ENCODE measurements at places on chromosomes 16 and 17.

- DNase-seq = no peak
These were observed 32.9 kb downstream of the SYNRG start for GRCh38 chr17:37576281-37576680.

GRCh38 chr17:51372345-51373004 lies 112.1 kb downstream of the UTP18 start:
- DNase-seq = no peak

GRCh38 chr17:6915620-6916019 lies 80.2 kb upstream of the ALOX12 start:
- no peak for DNase-seq

GRCh38 chr17:745406-745805 lies 6.7 kb downstream of the GEMIN4 start:
- DNase-seq = no peak

GRCh38 chr17:19017401-19017800 lies 12.8 kb upstream of the FAM83G start:
- DNase-seq = no peak

DNA sequence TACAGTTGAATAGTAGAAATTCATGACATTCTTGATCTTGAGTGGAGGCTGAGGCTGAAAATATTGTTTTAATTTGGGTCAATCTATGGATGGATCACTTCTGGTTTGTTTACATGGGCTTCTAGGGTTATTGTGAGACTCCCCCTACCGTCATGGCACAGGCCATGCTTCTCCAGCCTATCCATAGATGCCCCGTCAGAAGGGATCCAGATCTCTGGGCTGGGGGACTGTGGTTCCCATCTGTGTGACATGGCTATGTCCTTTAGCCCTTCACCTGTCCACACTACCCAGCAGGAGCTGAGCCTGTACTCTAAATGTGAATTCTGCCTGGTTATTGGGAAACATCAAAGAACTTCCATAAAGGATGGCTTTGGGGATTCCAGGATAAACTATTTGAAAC lies 160.4 kb downstream of the ABCC12 start:
- DNase-seq = no peak

GRCh38 chr16:70391881-70392481 lies 45.3 kb downstream of the DDX19A start:
- DNase-seq = no peak

DNA sequence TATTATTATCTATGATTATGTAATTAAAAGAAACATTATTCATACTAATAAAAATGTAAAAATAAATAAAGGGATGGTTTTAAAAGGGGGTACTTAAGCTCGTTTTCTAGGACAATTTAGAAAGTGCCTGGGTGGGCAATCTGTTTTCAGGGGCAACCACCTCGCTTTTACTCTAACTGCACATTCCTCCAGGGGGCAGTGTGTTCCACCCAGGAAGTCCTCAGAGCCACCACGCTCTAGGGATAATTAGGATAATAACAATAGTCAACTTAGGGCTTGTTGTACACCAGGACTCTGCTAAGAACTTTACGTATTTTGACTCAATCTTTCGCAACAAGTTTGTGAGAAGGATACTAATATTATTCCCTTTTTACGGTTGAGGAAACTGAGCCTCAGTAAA lies 396.7 kb upstream of the MAF start:
- no peak for DNase-seq
